ENCODE measurements at places on chromosomes 16 and 17.

GRCh38 chr16:81333356-81333755 lies 18.6 kb downstream of the GAN start:
- DNase-seq, result no peak

DNA sequence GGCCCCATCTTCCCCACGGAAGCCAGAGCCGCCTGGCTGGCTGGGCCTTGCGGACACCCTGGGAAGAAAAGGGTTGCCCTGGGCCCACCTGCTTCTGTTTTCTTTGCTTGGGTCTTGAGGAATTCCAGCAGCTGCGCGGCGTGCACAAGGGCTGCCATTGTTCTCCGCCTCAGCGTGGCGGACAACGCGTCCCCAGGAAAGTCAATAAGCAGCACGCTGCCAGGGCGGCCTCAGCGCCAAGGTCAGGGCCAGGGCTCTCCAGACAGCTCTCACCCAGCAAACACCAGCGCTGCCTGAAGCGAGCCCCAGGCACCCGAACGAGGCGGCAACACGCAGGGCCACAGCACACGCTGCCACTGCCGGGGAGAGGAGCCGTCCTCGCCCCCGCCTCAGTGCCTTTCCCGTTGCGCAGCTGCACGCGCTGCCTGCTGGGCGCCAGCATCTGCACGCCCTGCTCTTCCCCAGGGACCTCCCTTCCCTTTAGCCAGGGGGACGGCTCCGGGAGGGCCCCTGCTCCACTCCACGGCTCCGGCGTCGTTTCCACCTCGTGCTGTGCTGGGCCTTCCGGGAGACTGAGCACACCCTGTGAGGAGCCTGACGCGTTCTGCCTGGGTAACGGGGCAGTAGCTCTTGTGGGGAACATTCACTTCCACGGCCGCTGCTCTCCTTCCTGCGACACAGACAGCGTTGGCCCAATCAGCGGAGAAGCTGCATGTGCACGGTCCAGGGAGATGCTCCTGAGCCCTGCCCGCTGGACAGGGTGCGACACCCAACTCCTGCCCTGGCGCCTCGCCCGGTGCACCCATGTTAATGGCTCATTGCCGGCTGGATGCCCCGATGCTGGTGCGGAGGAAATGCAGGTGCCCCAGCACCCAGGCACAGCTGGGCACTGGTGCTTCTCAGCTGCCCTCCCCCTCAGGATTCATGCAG lies 57.8 kb downstream of the LMF1 start:
- DNase-seq, result no peak

- DNase-seq, result no peak
Measured at GRCh38 chr16:83494459-83494858, 313.3 kb upstream of the HSBP1 start.

- no peak for DNase-seq
Measured at GRCh38 chr16:71327720-71328119, 30.8 kb upstream of the CALB2 start.

GRCh38 chr17:9818760-9819159 lies 3.1 kb downstream of the GSG1L2 start:
- DNase-seq, result no peak

DNA sequence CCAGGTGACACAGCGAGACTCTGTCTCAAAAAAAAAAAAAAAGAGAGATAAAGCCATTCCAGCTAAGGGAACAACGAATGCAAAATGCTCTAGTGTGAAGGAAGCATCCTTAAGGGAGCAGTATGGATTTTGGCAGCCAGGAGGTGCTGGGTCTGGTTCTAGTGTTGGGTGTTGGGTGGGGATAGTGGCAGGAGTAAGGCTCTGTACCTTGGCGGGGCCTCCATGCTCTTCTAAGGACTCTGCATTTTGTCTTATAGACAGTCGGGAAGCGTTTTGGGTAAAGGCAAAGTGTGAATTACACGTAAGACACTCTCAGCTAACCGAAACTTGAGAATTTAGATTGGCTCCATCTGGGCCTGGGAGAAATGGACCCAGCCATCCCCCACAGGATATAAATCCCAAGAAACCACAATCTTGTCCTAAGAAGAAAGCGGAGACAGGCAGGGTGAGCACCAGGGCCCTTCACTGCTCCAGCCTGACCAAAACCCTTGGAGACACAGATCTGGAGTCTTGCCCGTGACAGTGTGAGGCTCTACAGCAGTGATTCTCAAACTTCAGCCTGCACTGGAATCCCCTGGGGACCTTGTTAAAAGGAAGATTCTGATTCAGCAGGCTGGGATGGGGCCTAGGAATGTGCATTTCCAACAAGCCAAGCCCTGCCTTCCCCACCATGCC lies 33.1 kb upstream of the PHB1 start:
- DNase-seq, result no peak

GRCh38 chr16:79850348-79850747 lies 249.8 kb upstream of the MAF start:
- no peak for DNase-seq

GRCh38 chr16:28974437-28975157 lies at the start of gene SPNS1:
Gene SPNS1 (plus strand): TSS chr16:28974778. CDS start chr16:28975152, 374 bp downstream.
- peak; percentile 83 for DNase-seq

- DNase-seq, result no peak
Measured at GRCh38 chr17:1590029-1590746, 27.6 kb upstream of the PITPNA start.
